ENCODE measurements at places on chromosomes 2 and 18.

GRCh38 chr2:64524604-64525316, 632 bp downstream of the AFTPH start:
- DNase-seq = peak; percentile 75

- DNase-seq = peak; percentile 42
Measured at GRCh38 chr18:8847900-8848299, 142.5 kb downstream of the MTCL1 start.

- DNase-seq = no peak
Measured at GRCh38 chr2:160109243-160109642, 46.8 kb upstream of the PLA2R1 start.

- no peak for DNase-seq
Measured at GRCh38 chr2:98932164-98932563, 3.9 kb downstream of the CRACDL start.

DNA sequence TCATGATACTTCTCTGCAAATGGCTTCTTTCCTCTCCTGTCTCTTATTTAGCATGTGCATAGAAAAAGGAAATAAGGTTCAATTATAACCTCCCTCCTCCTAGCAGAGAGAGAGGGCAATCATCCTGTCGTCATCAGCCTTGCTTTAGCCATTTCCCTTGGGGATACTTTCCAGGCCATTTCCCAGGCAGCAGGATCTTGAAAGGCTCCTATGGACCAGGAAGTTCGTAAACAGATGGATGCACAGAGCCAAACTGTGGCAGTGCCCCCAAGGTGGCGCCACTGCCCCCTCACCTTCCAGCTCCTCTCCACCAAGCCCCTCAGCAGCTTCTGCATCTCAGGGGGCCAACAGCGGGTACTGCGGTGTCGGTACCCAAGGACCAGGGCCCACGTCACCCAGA, 157.4 kb downstream of the DTNA start:
- peak; percentile 82 for DNase-seq

- DNase-seq = peak; percentile 49
Measured at GRCh38 chr2:104766683-104767082, 87.2 kb upstream of the POU3F3 start.
